ENCODE measurements at places on chromosomes 1 and 21.

DNA sequence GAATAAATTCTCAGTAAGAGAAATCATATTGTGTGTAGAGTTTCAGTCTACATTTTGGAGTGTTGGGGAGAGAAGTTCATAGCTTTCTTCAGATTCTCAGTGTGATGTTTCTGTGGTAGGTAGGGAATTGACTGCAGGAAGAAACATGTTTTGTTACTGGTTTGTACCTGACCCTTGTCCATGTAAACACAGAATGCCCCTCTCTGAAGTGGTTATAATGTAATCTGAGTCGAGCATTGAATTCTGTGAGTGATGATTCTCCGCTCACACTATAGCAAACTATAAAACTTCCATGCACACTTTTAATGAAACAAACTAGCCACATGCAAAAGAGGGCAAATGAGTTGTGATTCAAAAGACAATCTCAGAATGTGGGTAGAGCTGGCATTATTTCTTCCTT, 433.2 kb downstream of the USP25 start:
- no peak for DNase-seq

DNA sequence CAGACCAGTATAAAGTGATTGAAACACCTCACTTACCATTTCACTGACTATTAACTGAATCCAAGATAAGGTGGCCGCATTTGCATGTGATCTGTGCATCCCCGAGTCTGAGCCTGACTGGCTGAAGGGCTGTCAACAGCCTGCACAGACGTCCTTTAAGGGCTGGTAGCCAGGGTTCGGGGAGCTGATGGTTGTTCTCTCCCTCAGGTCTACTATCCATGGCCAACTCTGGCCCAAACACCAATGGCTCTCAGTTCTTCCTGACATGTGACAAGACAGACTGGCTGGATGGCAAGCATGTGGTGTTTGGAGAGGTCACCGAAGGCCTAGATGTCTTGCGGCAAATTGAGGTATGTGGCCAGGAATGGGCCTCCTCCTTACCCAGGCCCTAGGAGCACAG, 14.0 kb downstream of the PPIE start:
- no peak for DNase-seq

- DNase-seq, result no peak
Measured at GRCh38 chr1:21305900-21306189, 15.6 kb upstream of the ECE1 start.

DNA sequence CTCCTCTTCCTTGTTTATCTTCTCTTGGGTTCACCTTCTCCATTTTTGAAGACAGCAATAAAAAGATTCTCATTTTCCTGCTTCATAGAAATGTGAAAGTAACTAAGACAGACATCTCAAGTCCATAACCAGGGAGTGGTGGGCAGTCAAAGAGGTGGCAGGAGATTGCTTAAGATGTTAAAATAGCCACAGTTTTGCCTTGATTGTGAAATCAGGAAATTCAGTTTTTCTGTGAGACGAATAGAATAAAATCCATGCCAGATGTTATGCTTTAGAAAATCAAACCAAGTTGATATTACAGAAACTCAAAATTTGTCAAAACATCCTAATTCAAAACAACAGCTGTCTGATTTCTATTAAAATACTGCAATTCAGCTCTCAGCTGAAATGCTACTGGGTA, 57.2 kb downstream of the TNN start:
- no peak for DNase-seq

DNA sequence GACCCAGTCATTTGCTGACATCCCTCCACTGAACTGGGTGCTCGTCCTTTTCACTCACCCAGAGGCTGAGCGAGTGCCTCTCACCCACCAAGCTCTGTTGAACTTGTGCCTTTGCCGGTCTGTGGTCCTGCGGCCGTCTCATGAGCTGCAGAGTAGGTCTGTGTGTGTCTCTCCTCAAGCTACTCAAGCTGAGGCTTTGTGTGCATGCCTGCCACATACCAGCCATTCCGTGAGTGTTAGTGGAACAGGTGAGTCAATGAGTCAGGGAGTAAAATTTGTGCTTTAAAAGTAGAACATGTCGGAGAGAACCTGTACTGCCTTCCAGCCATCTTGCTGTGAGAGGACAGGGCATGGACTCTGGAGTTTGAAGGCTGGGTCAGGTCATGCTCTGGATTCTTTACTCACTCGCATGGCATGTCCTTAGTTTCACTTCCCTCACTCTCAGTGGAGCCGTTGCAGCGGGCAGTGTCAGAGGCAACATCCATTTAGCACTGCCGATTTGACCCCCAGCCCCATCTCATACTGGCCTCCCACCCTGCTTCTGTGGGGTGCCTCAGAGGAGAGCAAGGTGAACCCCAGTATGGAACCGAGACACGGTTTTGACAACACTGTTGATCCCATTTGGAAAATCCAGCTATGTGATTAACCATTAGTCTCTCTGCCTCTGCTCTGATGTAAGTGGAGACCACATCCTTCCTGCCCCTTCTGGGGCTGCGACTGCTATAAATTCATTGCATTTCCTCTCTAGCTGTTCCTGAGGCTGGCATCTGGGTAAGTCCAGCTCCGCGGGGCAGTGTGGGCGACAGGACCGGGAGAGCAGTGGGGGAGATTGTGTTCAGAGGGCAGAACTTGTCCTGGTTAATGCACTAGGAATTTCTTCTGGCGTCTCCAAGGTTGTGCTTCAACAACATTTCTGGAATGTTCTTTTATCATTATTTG, at the start of gene NLRP3:
Gene NLRP3 (plus strand): TSS at position 751 of the 939 bp plus-strand sequence. CDS start 2,628 bp downstream, outside the sequence.
- no peak for DNase-seq

DNA sequence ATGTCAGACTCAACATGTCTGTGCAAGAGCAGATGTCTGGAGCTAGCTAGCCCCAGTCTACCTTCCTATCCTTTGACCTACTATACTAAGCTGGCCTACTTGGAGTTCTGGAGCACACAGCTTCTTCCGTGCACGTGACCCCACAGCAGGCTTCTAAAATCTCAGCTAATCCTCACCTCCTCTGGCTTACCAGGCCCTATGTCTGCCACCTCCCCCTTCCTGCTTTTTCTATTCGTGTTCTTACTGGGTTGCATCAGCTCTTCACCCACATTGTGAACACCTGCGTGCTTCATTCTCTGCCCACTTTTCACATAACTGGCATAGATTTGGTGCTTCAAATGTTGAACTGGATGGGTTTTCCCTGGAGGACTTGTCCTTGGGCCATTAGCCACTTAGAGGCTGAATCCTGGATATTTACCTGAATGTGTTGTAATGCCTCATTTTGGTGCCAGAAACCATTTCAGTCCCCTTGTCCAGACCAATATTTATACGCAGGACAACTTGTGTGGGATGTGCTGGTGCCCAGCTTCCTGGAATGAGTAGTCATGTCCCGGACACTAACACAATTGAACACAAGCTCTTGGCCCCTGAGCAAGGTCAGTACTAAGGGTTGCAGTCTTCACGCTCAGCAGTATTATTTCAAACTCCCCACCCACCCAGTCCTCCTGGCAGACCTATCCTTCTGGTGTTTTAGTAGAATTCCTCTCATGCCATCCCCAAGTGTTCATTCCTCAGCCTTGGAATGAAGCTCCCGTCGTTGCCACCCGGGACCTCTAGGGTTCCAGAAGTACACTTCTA, 24.0 kb downstream of the TENT5C start:
- no peak for DNase-seq

- no peak for DNase-seq
Measured at GRCh38 chr21:29961291-29962027, 21.7 kb upstream of the GRIK1 start.

GRCh38 chr21:46081862-46082712, 15.8 kb upstream of the COL6A2 start:
- DNase-seq, result no peak

DNA sequence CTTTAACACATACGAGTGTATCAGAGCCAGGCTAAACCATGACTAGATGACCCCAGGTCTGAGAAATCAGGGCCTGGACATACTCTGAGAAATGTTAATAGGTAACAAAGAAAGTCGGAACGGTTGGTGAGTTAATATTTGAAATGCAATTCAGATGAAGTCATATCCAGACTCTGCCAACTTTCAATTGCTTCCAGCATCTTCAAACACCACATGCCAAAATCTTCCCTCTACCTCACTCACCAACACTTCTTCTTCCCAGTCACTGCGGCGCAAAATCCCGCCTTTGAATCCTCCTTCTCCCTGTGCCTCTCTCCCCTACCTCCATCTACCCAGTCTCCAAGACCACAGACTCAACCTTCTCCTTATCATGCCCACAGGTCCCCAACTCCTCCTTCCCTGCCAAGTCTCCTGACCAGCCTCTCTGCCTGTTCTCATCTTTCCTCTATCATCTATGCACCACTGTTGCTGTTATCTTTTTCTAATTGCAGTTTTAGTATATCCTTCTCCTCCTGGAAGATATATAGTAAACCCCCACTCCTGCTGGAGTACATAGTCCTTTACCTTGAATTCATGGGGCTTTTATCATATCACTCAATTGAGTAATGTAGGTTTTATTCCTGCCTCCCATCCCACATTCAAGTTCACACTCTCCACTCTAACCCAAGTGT, 41.3 kb downstream of the ZBTB18 start:
- DNase-seq, result no peak

DNA sequence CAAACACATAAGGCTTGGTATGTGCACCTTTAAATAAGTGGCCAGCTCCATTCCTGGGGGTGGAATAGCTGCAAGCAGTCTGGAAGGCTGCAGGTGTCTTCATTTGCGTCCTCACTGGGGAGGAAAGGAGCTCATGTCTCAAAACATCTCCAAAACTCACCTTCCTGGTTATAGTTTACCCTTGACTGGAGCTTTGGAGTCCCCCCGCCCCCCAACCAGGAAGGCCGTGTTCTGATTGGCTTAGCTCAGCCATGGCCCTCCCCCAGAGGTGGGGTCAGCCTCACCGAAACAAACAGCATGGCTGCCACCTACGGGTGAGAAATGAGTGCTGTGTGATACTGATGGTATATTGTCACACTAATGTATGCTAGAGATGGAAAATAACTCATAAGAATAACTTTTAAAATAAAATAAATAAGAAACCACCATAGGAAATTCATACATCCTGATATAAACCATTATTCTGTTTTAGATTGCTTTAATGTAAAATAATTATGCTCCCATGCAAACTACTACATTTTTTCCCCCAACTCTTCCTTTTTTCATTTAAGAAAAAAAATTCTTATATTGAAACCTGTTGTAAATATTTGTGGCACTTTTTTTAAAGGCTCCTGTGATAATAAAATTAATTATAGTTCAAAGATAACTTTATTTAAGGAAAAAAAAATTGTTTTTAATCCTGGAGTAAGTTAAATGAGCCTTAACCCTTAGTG, 90.8 kb downstream of the ZP4 start:
- no peak for DNase-seq

DNA sequence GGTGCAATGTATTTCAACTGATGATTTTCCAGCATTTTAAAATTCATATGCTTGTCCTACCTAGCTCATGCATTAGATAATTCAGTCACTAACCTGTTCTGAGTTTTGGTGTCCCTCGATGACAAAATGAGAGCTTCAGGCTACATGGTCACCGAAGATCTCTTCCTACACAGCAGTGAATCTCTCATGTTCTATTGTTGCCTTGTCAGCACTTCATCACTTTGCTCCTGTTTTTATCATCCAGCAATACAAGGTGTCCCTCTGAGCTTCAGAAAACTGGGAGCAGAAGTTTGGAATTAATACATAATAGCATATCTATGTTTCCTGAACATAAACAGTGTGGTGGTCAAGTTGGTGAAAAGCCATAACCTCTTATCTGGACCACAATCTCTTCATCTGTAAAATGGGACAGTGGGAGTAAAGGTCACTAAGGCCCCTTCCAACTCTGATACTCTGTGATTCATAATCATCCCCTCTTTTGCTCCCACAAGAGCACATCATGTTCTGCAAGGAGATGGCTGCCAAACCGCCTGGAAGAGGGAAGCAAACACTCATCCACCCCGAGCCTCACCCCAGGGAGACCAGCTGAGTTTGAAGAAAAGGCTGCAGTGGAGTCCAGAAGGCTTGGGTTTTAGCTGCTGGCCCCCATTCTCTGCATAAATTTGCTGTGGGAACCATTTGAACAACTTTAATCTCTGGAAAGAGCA, 137.9 kb upstream of the F3 start:
- DNase-seq, result no peak

- no peak for DNase-seq
Measured at GRCh38 chr1:55641947-55642346, 426.8 kb upstream of the USP24 start.

DNA sequence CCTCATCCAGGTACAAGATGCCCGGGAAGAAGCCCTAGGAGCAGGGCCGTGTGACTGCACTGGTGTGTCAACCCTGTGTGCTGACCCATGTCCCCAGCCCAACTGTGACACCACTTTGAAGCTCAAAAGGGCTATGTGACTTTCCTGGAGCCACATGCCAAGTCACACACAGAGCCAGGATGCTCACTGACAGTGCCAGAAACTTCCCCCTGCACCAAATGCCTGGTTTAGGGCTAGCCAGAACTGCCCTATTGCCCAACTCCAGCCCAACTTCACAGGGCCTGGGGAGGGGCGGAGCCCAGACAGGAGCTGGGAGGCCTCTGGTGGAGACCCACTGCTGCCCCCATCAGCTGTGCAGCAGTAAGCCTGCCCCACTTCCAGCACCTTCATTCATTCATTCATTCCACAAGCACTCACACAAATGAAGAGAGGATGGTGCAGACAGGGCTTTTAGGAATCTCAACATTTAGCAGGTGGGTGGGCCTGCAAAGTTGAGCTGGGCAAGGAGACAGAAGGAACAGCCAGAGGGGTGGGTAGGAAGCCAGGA, 36.7 kb downstream of the KCNQ4 start:
- DNase-seq, result no peak

DNA sequence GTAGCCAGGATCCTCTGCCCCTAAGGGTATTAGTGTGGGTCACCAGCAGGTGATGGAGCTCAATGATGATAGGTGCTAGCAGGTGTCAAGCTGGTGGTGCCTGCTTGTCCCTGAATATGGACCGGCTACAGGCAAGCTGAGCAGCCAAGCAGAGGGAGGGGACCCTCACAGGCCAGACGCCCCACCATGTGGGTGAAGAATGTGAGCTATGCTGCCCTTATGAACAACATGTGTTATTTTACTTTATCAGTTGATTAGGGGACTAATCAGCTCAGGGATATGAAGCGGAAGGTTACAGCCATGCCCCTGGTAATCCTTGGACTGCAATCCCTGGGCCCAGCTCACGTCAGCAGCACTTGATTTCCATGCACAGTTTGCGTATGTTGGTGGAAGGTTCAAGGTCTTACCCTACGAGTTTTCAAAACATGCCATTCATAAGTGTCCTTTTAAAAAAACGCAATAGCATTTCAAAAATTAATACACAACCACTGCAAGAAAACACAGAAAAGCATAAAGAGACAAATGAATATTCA, 106.0 kb downstream of the CDC7 start:
- DNase-seq, result no peak

- no peak for DNase-seq
Measured at GRCh38 chr1:75472089-75472970, 138.6 kb downstream of the SLC44A5 start.

Data from stimulated activated CD4-positive, alpha-beta T cell treated with anti-CD3 and anti-CD28 coated beads, TNF-alpha, amount 100 ng/mL, for 1 hour (primary cell).